Activated CD4-positive, alpha-beta T cell treated with anti-CD3 and anti-CD28 coated beads, Interleukin-2, amount 50 U/mL, for 48 hours (primary cell): ENCODE measurements at places on chromosomes 2 and 18.

- no peak for DNase-seq
These were observed 1.4 kb upstream of the CAPN10 start for GRCh38 chr2:240585101-240585500.

DNA sequence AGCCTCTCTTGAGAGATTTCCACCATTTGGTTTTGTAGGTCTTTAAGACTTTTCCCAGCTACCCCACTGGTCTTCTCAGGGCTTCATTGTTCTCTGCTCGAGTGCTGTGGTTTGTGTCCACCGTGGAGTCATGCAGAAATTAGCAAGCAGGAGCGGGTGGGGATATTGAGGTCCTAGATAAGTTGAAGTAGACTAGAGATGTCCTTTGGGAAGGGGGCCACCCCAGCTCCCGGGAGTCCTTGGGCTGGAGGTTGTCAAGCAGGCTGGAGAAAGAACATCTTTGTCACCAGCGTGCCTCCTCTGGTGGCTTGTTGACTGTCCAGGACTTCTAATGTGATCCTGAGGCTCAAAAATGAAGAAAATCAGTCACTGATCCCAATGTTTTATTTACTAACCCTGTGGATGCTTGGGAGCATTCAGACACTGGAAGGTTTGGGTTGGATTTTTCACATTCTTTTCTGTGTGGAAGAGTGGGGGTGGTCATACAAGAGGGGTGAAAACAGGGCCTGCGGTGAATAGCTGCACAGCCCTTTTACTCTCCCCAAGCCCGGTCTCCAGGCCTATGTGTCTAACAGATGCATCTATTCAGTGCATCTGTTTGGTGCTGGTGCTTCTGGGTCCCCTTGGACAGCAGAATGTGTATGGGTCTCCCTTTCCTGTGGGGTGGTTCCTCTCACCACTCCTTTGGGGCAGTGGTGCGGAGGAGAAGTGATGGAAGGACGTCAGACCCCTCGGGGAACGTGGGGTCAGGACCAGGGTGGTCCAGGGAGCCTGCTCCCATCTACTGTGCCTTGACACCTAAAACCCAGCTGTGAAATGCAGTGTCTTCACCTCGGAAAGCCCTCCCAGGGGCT, 208.1 kb downstream of the KLHL29 start:
- no peak for DNase-seq

DNA sequence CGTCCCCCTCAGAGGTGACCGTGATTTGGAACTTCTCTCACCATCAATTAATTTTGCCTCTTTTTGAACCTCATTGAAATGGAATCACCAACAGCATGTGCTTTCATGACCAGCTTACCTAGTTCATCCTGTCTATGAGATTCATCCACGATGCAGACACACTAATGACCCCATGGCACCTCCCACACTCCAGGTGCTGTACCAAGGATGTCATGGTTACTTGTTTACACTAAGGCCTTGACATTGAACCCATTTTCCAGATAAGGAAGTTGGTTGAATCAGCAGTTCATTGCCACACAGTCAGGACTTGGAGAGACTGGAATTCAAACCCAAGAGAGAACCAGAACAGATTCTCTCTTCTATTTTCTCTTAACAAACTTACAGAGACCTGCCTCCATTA, 139.0 kb downstream of the ZFP36L2 start:
- no peak for DNase-seq

GRCh38 chr2:60118061-60118460, 435.4 kb downstream of the BCL11A start:
- no peak for DNase-seq

GRCh38 chr2:157875641-157876065, 477 bp downstream of the ACVR1 start:
- peak; percentile 64 for DNase-seq

- no peak for DNase-seq
These were observed 3.3 kb upstream of the POU3F3 start for GRCh38 chr2:104850361-104851290.

DNA sequence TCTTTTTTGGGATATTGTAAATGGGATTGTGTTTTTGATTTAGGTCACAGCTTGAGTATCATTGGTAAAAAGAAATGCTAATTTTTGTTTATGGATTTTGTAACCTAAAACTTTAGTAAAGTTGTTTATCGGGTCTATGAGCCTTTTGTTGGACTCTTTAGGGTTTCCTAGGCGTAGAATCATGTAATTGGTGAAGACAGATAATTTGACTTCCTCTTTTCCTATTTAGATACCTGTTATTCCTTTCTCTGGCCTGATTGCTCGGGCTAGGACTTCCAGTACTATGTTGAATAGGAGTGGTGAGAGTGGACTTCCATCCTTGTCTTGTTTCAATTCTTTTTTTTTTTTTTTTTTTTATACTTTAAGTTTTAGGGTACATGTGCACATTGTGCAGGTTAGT, 149.0 kb downstream of the QPCT start:
- DNase-seq, result no peak

- DNase-seq, result no peak
These were observed 24.4 kb downstream of the ZNF521 start for GRCh38 chr18:25327584-25327983.

DNA sequence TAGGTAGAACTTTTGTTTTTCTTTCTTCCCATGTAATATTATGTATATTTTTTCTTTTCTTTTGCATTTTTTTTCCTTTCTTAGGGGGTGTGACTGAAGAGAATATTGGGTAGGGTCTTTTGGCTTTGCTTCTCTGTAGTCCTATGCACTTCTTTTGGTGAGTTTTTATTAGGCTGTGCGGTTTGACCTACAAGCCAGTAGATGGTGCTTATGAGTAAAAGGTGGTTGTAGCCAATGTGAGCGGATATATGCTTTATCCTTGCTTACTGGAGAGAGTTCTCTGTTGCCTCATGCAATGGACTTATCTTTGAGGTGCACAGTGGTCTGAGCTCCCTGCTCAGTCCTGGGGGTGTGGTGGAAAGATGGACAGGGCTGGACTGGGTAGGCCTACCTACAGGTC, 52.7 kb downstream of the DSEL start:
- no peak for DNase-seq

DNA sequence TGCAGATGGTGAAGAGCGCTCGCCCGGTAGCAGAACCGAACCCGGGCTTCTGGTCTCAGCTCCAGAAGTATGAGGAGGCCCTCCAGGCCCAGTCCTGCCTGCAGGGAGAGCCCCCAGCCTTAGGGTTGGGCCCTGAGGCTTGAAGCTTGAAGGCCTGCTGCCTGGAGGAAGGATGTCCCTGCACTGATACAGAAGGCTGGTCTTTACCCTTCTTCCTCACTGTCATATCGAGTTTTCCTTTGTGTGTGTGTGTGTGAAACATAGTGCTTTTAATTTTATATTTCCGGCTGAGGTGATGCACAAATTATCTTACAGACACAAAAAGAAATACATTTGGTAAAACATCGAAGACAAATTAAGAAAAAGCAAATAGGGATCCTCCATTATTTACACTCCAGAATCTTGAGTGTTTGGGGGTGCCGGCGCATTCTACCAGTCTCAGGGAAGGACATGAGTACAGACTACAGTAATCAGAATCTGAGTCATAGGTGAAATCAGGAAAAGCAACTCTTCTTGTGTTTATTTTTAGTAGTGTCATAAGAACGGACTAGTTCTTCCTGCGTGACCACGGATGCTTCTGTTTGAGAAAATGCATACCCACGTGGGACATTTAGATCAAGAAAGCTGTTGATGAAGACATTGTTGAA, 1.3 kb downstream of the DUSP28 start:
- DNase-seq, result no peak

- DNase-seq, result no peak
These were observed 99.1 kb downstream of the EDAR start for GRCh38 chr2:108889907-108890306.

- DNase-seq, result no peak
These were observed 134.3 kb downstream of the THADA start for GRCh38 chr2:43461453-43462073.

DNA sequence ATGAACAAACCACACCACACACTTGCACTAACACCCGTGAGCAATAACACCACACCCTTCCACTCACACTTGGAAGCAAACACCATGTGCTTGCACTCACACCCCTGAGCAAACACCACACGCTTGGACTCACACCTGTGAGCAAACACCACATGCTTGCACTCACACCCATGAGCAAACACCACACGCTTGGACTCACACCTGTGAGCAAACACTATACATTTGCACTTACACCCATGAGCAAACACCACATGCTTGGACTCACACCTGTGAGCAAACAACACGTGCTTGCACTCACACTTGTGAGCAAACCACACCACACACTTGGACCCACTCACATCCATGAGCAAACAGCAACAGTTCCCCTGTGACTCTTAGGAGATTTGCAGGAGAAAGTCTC, 24.4 kb downstream of the SNTG2 start:
- DNase-seq, result no peak
